ENCODE measurements at places on chromosomes 4 and X.

- no peak for DNase-seq
Observed at GRCh38 chr4:35900286-35901243, 343.7 kb downstream of the ARAP2 start.

GRCh38 chrX:53678667-53679066 is 7.9 kb downstream of the HUWE1 start:
- DNase-seq, result no peak

GRCh38 chrX:132435222-132435621 is 53.6 kb downstream of the MBNL3 start:
- DNase-seq, result no peak

GRCh38 chr4:18404642-18405041 is 383.1 kb upstream of the LCORL start:
- DNase-seq, result no peak

DNA sequence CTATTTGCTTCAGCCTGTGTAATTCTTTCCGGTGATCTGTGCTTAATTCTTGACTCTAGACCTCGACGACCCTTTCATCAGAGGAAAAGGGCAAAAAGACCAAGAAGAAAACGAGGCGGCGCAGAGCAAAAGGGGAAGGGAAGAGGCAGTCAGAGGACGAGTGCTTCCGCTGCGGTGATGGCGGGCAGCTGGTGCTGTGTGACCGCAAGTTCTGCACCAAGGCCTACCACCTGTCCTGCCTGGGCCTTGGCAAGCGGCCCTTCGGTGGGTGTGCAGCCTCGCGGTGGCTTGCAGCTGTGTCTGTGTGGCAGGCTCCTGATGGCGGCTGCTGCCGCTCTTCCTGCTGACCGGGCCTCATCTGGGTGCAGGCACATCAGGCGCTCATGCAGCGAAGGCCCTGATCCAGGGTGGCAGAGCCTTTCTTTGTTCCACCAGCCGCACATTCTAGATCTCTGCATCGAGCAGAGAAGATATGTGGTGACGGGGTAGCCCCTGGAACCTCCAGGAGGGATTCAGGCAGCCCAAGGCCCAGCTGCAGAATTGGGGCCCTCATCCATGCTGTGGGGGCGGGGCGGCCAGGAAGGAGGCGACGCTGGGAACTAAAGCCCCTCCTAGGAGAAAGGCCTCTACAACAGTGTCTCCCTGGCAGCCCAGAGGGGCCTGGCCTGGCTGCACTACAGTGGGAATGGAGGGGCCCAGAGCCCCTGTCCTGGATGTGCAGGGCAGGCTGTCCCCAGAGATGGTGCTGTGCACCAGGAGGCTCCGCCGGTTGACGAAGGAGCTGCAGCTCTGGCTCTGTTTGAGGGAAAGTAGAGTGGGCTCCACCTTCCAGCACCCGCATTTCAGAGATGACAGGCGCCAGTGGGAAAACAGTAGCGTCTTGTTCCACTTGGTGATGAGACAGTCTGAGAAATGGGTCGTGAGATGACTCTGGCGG is 32.1 kb downstream of the NELFA start:
- DNase-seq, result peak; percentile 58

- no peak for DNase-seq
Observed at GRCh38 chr4:155899891-155900290, 3.6 kb upstream of the TDO2 start.

DNA sequence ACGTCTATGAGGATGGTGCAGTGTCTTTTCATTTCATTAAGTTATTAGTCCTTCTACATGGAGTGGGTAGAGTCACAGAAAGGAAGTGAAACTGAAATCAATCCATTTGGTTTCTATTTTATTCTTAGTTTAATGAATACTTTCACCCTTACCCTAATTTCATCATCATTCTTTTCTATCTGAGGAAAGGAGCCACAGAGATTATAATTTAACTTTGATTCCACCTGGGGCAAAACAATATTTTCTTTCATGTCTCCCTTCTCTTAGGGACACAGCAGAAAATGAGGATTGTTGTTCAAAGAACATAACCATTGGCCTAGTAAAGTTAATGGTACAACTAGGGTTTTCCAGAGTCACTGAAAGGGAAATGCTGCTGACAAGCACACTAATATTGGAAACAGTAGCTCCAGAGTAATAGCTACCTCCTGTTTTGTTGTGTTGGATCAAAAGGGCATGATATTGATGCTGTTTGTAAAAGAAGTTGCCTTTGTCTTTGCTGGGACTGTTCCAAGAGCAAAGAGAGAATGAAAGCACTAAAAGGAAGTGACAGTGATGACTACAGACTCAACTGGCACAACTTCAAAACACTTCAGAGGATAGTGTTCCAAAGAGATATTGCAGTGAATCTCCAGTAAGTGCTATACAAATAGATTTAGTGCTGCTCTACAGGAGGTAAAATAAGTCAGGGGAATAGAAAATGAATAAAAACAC is 247.1 kb upstream of the PITX2 start:
- no peak for DNase-seq

DNA sequence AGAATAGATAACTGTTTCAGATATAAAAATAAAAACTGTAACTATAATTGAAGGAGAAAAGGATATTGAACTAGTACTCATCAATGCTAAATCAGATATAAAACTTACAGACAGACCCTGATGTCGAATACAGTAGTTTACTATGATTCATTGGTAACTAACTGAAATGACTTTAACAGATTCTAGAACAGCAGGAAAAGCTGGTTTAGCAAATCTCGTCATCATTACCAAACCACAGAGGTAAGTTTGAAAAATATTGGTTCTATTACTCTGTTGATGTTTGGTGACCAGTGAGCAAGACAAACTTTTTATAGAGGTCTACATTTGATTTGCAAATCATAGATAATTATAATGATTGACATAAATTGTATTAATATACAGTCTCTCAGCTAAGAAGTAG is 551.4 kb upstream of the ADGRL3 start:
- no peak for DNase-seq

DNA sequence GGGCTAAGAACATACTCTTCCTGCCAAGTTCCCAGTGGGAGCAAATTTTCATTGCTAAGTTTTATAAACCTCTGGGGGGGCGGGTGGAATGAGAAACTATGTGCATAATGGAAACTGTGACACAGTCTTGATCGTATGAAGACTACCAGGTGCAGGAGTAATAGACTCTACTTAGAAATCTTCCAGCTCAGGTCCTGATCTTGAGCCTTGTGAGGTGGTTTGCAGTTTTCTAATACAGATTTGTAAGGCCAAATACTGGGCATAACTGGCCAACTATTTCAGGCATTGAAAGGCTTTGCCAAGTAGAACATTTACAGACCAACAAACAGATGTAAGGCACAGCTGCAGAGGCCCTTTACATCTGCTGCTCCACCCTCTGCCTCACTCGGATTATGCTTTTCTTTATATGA is 89.7 kb upstream of the CBR4 start:
- no peak for DNase-seq

DNA sequence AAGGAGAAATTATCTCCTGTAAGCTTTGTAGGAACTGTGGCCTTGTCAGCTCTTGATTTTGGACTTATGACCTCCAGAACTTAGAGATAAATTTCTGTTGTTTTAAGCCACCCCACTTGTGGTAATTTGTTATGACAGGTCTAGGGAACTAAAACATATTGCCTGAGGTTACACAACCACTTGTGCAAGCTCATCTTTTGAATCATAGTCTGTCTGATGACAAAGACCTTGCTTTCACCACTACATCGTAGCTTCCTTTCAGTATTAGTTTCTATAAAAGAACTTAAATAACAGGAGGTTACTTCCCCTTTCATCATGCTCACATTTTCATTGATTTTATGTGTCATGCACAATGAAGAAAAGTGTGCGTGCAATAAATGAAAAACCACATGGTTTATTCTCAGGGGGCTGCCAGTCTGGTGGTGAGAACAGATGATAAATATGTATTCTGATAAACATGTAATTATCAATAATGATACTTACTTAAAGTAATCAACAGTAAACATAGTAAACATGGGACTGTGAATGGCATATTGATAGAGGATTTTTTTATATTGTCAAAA is 690.0 kb upstream of the HS3ST1 start:
- DNase-seq, result no peak

DNA sequence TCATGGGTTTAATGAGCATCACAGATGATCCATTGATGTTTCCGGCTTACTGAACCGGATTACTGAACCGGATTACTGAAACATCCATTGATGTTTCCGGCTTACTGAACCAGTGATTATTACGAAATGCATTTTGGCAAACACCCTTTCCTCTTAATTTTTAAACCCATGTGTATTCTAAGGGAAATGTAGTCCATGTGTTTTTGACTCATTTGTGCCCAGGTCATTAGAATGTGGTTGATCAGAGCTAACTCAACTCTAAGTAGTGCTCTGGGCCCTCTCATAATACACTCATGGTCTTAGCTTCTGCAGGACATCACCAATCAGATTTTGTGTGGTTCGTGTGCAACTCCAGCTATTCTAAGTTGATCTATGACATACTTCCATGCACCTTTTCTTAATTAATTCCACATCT is 141.6 kb downstream of the SPATA18 start:
- DNase-seq, result no peak

- DNase-seq, result no peak
Observed at GRCh38 chr4:81607950-81608349, 136.2 kb upstream of the RASGEF1B start.

GRCh38 chrX:19721726-19722370 is 165.6 kb downstream of the SH3KBP1 start:
- DNase-seq, result no peak

GRCh38 chrX:110407910-110408545 is 49.4 kb downstream of the RTL9 start:
- peak; percentile 64 for DNase-seq

DNA sequence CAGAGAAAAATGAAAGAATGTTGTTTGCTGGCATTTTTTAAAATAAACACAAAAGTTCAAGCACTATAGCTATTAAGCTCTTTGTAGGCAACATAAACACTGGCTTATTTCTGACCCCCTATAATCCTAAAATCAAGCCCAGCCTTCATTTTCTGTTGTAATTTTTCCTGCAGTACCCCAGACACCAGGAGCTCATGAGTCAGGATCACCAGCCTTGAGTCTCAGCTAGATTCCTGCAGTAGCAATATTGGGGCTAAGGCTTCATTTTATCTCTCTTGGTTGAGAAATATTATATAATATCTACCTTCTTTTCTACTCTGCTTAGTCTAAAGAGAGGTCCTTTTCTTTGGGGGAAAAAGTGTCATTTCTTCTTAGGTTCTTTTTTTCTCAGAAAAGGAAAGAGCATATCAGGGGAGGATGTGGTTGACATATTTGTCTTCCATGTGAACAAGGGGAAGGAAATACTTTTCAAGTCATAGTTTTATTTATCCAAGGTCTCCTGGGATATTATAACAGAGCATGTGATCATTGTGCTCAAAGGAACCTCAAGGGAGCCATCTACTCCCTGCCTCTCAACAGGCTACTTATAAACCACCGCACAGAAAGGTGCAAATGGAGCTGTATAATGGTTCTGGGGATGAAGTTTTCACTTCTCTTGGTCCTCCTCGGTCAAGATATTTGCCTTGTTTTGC is 678.3 kb upstream of the NR3C2 start:
- DNase-seq, result no peak

DNA sequence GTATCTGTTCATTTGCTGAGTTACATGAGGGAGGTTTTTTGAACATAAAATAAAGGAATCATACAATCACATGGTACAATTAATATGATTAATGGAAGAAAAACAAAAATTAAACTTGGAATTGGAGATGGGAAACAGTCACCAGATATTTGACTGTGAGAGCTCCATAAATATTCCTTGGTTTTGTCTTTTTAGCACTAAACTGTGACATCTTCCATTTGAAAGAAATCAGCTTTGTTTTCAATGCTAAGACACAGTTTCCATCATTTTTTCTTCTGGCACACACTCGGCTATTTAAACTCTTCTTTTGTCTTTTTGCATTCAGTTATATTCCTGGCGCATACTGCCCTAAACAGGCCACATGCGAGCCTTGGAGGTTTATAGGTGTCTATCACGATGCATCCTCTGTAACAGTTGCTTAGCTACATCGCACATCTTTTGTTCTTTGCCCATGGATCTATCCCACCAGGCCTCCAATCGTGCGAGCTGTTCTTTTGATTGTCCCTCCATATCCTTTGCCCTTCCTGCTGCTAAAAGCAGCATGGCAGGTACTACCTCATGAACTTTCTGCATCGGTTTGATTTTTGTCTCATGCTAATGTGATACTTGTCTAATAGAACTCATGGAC is 158.3 kb downstream of the LDB2 start:
- no peak for DNase-seq

- peak; percentile 70 for DNase-seq
Observed at GRCh38 chr4:102500352-102500695, 835 bp upstream of the NFKB1 start.

DNA sequence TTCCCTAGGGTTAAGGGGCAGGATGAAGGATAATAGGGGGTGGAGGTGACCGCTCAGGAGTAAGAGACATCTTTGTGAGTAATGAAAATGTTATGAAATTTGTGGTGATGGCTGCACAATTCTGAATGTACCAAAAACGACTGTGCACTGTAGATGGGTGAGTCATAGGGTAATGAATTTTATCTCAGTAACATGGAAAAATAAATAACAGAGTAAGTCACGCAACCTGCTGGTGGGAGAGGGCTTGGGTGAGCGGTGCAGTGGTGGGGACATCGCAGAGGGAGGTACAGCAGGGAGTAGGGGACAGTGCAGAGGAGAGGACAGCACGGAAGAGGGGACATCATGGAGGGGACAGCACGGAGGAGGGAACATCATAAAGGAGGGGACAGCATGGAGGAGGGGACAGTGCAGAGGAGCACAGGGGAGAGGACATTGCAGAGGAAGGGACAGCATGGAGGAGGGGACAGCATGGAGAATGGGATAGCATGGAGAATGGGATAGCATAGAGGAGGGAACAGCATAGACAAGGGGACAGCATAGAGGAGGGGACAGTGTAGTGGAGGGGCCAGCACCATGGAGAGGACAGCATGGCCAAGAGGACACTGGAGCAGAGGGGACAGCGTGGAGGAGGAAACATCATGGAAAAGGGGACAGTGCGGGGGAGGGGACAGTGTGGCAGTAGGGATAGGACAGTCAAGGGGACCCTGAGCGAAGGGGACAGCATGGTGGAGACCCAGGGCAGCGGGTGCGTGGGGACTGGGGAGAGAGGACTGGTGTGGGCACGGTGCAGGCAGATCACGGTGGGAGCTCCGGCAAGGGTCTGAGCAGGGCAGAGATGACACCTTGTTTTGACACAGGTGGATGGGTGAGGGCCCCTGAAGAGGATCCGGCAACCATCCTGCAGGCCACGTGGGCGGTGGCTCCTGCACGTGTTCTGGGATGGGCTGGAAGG is 68.5 kb upstream of the MXD4 start:
- no peak for DNase-seq

GRCh38 chr4:56099378-56099786 is 150.6 kb downstream of the CEP135 start:
- DNase-seq, result no peak

- no peak for DNase-seq
Observed at GRCh38 chr4:186225848-186226247, 1.5 kb upstream of the KLKB1 start.

GRCh38 chr4:104726002-104726401 is 231.3 kb upstream of the CXXC4 start:
- DNase-seq, result no peak

All from activated effector memory CD4-positive, alpha-beta T cell treated with anti-CD3 and anti-CD28 coated beads, Interleukin-2, amount 50 U/mL, for 16 hours (primary cell).